ENCODE measurements at places on chromosomes 2 and 18.

GRCh38 chr18:11719621-11720020, 30.6 kb downstream of the GNAL start:
- DNase-seq: no peak

DNA sequence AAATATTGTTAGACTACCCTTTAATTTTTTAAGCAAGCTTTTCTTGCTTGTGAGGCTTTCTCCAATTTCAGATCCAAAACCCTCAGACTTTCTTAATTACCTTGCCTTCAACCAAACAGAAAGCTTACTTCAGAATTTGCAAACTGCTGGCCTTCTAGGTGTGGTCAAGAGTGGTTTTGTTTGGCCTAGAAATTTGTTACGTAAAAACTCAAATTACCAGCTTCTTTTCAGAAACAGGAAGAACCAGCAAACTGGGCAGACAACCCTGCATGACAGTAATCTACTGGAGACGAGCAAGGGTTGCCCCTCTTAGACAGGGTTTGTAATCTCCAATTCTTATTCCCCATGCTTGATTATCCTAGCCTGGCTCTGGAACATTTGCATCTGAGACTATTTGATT, 27.1 kb downstream of the SRBD1 start:
- no peak for DNase-seq

DNA sequence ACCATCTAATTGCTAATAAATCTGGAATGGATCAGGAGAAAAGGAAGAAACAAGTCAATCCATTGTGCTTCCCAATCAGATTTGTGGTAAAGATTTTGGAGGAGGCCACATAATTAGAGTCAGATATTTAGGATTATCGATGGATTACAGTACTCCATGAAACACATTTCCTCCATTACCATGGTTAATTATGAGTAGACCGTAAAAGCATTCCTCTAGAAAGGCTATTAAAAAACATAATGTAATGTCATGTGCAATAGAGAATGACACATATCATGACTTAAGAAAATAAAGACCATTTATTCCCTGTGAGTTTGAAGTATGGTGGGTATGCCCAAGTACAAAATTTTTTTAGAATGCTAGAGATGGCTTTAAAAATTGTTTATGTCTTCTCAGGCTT, 96.1 kb downstream of the ITGA4 start:
- DNase-seq: no peak

DNA sequence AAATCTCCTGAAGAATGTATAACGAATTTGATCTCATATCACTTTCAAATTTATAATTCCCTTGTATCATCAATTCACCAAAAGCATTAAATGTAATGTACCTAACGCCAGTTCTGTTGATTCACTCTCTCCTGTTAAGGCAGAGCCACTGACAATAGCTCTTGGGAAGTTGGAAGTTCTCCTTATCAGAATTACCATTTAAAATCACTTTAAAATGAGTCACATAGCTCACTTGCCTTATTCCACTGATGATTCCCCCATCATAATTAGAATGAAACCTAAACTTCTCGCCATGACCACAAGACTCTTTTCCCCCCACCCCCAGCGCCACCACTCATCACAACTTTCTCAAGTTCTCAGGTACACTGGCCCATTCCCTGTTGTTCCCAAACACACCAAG, 117.1 kb downstream of the PID1 start:
- no peak for DNase-seq

DNA sequence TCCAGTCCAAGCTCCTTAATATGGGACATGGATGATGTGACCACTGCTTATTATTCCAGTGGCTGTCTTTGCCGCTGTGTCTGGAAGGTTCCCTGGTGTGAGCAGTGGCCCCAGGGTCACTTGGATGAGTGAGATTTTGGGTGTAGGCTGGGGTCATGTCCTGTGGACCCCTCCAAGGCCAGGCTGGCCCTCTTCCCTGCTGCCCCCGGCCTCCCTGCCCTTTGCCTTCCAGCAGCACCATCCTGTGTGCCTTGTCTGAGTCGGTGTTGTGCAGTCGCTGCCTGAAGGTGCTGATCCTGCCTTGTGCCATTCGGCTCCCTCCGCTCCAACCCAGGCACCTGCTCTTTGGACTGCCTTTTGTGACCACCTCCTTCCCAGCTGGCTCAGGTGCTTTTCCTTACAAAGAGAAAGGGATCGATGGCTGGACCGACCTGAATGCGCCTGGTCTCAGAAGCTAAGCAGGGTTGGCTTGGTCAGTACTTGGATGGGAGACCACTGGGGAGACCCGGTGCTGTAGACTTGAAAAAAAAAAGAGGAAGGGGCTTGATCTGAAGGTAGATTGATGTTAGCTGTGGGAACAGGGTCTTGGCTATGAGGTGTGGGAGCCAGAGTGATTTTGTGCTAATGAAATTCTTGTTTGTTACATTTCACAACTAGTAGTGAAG, 16.7 kb upstream of the GREB1 start:
- no peak for DNase-seq

DNA sequence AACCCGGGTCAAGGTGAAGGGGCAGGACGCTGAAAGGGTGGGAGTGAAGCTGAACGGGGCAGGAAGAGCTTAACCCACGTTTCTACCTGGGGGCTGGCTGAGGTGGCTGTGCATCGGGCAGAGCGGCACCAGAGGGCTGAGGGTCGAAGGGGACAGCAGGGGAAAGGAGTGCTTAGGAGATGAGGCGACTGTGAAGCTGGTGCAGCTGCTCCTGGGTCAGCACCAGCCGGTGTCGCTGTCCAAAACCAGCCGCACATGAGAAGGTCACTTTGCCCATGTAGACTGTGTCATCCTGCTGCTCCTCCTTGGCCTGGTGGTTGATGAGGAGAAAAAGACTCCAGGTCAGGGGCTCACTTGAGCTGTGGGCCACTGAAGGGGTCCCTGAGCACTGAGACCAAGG, 18.1 kb upstream of the SLC4A5 start:
- DNase-seq: no peak
